ENCODE measurements at places on chromosomes 5 and 9.

GRCh38 chr9:6090277-6091210 lies 75.1 kb upstream of the RANBP6 start:
- ATAC-seq: no peak

GRCh38 chr9:121368745-121369144 lies 1.3 kb downstream of the STOM start:
- ATAC-seq: no peak

- no peak for ATAC-seq
Measured at GRCh38 chr5:139404484-139404840, 573 bp upstream of the SPATA24 start.

- ATAC-seq: peak; percentile 18
Measured at GRCh38 chr5:154829589-154830218, 20.7 kb downstream of the FAXDC2 start.

GRCh38 chr9:17816431-17817027 lies 237.7 kb downstream of the SH3GL2 start:
- ATAC-seq: no peak

DNA sequence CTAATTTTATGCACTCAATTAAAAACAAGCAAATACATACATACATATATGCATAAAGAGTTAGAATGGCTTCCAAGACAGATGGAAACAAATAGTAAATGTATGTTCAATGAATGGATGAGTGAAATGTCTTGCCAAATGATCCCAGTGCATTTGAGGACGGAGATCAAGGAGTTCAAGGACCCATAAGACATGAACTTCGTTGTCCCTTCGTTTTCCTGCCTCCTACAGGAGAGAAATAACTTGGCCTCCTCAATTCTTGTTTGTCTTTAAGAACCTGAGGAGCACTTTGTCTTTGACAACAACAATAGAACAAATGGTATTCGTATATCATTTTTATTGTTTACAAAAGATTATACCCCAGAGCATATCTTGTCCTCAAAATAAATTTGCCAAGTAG lies 2.4 kb upstream of the PAPPA start:
- no peak for ATAC-seq

DNA sequence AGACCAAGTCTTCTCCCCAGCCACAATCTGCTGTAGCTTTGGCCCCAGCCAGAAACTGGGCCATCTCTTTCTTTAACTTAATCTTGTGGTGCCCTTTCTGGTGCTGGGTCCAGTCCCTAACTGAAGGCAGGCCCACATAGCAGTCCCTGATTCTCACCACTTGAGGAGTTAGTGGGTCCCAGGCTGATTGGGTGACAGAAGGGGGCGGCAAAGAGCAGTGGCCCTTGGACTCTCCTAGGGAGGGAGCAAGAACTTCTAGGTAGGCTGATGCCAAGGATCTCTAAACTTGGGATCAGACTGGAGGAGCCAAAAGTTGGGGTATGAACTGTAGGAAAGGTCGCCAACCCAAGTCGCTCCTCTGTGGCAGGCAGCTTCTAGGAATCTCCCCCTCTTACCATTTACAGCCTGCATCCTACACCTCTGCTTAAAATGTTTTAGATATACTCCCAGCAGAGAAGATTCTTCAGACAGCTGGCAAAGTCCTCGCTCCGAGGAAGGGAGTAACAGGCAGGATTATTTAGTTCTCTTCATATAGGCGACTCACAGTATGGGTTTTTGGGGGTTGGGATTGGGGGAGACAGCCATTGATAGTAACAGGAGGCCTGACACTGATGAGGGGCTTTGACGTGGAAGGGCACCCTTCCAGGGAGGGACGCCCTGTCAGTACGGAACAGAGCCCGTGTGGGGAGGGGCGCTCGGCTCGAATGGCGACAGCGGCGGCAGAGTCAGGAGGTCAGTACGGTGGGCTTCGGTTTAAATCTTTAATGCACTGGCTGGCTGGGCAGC lies 2.0 kb upstream of the CCL27 start:
- peak; percentile 80 for ATAC-seq

DNA sequence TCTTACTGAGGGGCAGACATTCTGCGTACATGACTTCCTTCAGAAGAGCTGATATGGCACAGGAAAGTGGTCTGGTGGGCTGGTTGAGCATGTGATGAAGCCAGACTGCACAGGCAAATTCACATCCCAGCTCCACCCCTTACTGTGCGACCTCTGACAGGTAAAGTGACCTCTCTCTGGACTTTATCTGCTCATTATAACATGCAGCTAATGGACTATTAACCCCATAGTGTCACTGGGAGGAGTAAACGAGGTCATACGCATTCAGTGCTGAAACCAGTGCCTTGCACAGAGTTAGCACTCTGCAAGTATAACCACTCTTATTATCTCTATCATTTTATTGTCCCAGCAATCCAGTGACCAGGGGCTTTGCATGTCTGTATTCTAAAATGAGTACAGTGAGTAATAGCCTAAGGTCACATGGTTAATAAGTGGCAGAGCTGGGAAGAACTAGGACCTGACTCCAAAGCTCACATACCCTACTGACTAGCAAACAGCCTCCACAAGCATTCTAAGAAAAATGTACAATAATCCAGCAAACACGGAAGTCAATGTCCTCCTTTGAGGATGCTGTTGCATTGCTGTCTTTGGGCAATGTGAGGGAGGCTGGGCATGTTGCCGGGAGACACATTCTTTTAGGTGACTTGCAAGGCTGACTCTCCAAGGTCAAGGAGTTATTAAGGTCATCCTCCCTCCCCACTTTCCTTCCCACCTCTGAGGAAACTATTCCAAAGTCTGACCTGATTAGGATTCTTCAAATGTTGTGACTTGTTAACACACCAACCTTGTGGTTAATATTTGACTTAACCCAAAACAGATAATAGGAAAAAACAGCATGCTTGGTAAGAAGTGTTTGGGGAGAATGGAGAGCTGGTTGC lies 19.0 kb downstream of the GLRX start:
- no peak for ATAC-seq

- ATAC-seq: no peak
Measured at GRCh38 chr5:192970-193831, 1.9 kb downstream of the LRRC14B start.

- ATAC-seq: no peak
Measured at GRCh38 chr5:61137835-61138234, 24.4 kb downstream of the SMIM15 start.

GRCh38 chr5:129664336-129664937 lies 83.5 kb upstream of the MINAR2 start:
- peak; percentile 62 for ATAC-seq

DNA sequence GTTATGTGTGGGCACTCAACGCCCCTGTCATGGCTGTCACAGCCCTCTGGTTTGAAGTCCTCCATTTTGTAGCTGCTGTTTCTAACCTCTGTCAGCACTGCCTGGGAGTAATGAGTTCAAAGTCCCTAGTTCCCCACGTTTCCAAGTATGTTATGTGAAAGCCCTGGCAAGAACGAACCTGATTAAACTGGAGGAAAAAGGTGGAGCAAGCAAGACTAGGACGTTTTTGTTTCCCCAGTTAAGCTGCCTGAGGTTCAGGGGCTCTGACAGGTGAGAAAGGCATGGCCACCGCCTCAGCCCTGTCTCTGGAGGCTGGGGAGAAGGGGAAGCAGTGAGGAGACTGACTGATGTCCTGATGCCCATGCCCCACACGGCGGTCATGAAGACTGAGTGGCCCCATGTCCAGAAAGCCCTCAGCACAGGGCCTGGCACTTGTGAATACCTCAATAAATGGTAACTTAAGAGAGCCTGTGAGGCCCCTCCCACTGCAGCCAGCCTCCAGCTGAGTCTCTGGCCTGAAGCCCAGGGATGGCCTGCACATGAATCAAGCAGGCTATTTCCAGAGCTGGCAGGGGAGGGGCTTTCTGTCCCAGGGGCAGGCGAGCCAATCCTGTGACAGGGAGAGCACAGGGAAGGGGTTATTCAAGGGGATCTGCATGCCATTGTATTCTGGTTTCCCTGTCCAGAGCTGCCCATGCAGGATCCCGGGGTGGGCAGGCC lies 61.8 kb downstream of the PFDN1 start:
- peak; percentile 83 for ATAC-seq

DNA sequence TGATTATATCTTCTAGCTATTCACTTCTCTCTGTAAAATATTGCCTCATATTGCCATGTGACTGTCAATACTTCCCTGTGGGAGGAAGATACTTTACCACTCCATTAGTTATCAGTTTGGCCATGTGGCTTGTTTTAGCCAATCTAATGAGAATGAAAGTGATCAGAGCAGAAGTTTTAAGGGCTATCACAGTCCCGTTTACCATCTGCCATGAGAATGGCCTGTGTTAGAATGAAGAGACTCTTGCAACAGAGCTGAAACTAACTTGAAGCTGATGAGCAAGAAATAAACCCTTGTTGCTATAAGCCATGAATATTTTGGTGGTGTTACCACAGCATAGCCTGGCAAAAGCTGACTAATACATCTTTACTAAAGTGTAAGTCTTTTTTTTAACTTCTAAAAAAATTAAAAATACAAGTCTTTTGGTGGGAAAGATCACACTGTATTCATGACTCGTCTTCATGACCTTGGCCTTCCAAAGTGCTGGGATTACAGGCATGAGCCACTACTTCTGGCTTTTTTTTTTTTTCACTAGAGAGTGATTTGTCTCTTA lies 68.0 kb upstream of the CTNNA1 start:
- ATAC-seq: no peak

DNA sequence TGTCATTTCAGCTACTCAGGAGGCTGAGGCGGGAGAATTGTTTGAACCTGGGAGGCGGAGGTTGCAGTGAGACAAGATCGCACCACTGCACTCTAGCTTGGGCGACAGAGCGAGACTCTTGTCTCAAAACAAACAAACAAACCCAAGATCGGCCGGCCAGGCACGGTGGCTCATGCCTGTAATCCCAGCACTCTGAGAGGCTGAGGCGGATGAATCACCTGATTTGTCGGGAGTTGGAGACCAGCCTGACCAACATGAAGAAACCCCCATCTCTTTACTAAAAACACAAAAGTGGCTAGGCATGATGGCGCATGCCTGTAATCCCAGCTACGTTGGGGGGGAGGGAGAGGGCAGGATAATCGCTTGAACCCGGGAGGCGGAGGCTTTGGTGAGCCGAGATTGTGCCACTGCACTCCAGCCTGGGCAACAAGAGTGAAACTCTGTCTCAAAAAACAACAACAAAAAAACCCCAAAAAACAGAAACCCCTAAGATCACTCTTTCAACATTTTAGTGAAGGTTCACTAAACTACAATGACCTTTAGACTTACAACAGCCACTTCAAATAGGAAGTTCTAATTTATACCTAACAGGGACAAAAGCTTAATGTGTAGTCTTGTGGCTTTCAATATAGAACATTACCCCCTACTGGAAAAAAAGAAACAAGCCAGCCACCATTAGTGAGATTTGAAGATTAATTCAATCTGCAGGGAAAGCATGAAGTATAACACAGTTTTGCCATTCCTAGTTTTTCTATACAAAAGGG lies 7.0 kb downstream of the HSPA9 start:
- ATAC-seq: no peak

GRCh38 chr9:69867081-69867814 lies 46.6 kb downstream of the CFAP95 start:
- ATAC-seq: peak; percentile 72

DNA sequence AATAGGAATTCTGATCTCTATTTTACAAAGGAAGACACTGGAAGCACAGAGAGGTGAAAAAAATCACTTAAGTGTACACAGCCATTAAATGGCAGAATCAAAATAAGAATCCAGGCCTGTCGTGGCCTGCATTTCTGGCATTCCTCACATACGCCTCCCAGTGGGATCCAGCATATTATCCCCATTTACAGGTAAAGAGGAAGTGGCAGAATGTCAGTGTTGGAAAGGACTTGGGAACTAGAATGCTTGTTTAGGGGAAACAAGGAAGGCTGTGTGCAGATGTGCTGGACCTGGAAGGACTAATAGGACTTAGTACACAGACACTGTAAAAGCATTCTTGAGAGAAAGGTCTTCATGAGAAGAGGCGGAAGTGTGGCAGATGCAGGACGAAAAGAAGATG lies 241.8 kb downstream of the TRIM32 start:
- ATAC-seq: no peak
